ENCODE measurements at places on chromosomes 13 and 19.

GRCh38 chr13:71861769-71862458 is 5.1 kb downstream of the DACH1 start:
- DNase-seq, result peak; percentile 34

DNA sequence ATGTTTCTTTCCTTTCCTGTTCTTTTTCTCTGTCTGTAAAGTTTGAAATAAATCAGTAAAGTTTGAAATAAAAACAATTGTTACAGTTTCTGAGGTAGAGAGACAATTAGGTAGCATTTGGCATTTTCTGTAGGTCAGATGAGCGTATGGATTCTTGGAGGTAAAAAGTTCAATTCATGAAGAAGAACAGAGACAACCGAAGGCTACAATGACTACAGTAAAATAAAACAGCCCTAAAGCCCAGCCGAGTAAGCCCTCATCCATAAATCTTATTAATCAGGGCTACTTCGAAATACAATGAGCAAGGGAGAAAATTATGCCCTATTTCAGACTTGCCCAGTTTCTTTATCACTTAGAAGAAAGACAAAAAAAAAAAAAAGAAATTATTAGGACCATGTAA is 941.9 kb upstream of the SLC10A2 start:
- DNase-seq, result no peak

DNA sequence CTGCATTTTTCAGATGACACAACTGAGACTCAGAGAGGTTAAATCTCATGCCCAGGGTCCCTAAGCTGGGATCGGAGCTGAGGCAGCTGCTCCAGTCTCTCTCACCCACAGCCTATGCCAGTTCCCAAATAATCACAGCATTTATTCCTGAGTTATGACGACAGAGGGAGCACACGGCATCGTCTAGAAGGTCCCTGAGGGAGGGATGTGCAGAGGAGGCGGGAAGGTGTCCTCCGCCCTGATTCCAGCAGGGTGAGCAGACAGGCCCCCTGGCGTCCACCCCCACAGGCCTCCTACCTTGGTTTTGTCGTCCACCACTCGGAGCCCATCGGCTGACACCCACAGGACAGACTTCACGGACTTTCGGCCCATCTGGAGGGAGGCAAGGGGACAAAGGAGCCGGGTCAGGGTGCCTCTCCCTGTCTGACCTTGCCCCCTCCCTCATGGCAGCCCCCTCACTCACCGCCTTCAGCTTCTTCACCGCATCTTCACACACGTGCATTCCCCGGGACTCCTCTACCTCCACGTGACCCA is 8.0 kb downstream of the NUMBL start:
- DNase-seq, result no peak

- DNase-seq, result peak; percentile 52
These were observed 746.6 kb downstream of the UQCRFS1 start for GRCh38 chr19:28466107-28467045.

- DNase-seq, result no peak
These were observed 945.0 kb upstream of the PCDH20 start for GRCh38 chr13:62360609-62361008.

- no peak for DNase-seq
These were observed 245.0 kb downstream of the KLF5 start for GRCh38 chr13:73303851-73304250.
